Activated T-cell treated with anti-CD3 and anti-CD28 coated beads for 24 hours (primary cell): ENCODE measurements at places on chromosomes 7 and 10.

- DNase-seq, result no peak
These were observed 1111.3 kb downstream of the TYW1 start for GRCh38 chr7:68107968-68108367.

DNA sequence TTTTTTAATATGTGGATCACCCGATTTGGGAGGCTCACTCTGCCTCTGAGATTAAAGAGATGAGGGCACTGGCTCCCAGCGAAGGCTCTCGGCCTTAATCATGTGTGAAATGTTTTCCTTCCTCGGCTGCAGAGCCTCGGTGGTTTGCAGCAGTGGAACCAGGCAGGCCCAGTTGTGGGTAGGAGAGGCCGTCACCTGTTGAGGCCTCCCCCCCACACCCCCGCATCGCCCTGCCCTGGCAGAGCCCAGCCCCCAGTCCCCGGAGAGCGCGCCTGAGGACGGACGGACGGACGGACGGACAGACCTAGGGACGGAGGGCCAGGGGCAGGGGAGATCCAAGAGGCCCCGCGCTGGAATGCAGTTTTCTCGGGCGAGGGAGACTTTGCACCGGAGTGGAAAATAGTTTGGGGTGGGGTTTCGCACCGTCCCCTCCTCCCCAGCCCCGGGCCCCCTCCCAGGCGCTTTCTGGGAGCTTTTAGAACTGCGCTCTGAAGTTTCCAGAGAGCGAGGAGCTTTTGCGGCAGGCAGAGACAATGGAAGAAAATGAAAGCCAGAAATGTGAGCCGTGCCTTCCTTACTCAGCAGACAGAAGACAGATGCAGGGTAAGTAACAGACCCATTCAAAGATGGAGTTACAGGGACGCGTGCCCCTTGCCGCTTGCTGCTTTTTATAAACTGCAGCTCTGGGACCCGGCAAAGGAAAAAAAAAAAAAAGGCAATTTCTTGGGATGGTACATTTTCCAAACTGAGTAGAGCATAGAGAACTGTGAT, at the start of gene KIAA1217:
KIAA1217 (plus strand) TSS at position 478 of the 771 bp plus-strand sequence; CDS start at position 534, 56 bp downstream.
- no peak for DNase-seq

- no peak for DNase-seq
These were observed 33.8 kb downstream of the MKI67 start for GRCh38 chr10:128092454-128092853.

DNA sequence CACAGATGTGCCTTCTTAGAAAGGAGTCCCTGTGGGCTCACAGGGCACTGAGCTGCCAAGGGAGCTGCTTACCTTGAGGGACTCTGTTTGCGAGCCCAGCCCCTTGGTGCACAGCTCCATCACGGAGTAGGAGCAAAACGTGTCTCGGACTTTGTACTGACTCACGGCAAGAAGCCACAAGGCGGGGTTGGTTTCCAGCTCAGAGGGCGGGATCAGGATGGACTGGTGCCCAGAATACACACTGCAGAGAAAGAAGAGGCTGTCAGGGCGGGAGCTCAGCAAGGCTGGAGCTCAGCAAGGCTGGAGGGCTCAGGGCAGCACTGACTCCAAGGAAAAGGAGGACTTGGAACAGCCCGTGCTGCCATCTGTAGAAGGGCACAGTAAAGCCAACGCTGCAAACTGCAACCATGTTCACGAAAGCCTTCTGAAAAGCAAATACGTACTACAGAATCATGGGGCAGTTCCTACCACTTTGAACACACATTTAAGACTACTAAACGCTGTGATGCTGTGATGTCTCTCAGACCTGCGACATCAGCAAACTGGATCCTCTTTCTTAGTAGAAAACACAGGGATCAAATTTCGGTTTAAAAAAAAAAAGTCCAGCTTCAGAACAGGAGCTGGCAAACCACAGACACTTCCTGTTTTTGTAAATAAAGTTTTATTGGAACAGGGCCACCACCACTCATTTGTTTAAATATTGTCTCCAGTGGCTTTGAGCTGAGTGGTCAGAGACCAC, 194.3 kb downstream of the ZMYND11 start:
- no peak for DNase-seq

DNA sequence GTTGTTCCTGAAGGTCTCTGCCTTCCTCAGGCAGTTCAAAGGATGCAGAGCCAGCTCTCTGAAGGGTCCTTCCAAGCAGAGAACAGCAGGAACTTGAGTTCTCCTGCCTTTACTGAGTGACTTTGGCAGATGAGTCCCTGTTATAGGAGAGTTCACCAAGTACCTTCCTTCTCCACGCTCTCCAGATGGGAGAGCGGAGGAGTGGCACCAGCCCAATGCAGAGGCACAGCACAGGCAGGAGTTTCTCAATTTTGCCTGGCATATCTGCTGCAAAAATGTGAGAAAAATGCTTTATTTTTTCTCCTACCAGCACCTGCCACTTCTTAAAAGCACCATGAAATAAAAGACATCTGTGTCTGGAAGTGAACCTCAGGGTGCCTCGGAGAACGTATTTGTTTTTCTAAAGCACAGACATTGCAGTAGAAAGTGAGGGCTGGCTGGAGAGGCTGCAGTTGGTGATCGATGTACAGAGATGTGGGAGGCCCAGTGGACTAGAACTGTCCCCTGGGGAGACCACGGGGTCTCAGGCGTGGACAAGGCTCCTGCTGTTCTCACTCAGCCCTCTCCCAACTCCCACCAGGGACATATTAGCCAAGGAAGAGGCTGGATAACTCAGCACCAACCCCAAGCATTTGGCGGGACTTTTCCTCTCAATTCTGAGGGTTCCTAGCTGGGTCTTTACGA, 174.5 kb downstream of the WDR37 start:
- DNase-seq, result no peak

DNA sequence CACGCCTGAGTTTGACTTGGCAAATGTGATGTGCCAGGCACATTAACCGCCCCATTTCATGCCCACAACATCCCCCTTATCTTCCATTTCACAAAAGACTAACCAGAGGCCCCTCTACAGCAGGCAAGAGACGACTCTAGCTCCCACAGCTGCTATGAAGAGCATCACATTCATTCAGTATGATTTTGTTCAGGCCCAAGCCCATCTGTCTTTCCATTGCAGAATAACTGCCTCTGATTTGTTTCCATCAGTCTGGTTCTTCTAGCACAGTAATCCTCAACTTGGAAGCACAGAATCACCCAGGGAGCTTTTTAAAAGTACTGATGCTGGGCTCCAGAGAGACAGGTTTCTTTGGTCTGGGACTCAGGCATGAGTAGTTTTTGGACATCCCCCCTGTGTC, 169.7 kb downstream of the NEURL1 start:
- DNase-seq, result no peak

- no peak for DNase-seq
These were observed 5.0 kb upstream of the GSAP start for GRCh38 chr7:77420986-77421672.
